Fibroblast of skin of left biceps (primary cell): ENCODE measurements at places on chromosomes 2 and 18.

DNA sequence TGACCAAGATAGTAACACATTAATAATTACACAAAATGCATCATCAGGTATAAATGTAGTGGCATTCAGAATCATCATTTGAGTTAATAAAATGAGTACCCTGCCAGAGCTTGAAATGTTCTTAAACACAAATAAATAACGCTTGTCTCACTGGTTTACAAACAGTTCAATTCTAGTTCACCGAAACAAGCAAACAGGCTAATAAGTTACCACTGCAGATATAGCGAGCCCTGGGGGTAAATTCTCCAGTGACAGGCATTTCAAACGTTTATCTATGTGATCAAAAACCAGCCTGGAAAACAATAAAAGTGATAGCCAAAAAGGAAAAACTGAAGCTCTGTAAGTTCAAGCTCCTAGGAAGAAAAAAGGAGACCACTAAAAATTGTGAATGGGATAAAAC, 152.6 kb downstream of the THADA start:
- DNase-seq: no peak

- no peak for DNase-seq
These were observed 110.1 kb downstream of the GALR1 start for GRCh38 chr18:77359561-77360314.

GRCh38 chr2:118061135-118061955, 26.9 kb upstream of the INSIG2 start:
- DNase-seq: peak; percentile 54

DNA sequence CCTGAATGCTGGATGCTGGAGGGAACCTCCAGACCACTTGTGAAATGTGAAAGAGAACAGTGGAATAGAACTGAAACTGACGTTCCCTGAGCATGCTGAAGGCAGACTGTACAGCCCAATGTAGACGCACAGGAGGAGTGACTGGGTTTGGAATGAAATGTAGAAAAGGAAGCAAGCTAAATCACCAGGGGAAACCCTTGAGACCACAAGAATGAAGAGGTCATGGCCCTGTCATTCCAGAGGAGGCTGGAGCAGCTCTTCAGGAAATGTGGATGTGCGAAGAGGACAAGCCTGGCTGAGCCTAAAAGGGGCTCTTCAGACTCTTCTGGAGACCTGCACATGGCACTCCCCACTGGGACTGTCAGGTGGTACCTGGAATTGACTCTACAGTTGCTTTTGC, 118.5 kb upstream of the ALPP start:
- DNase-seq: peak; percentile 57

DNA sequence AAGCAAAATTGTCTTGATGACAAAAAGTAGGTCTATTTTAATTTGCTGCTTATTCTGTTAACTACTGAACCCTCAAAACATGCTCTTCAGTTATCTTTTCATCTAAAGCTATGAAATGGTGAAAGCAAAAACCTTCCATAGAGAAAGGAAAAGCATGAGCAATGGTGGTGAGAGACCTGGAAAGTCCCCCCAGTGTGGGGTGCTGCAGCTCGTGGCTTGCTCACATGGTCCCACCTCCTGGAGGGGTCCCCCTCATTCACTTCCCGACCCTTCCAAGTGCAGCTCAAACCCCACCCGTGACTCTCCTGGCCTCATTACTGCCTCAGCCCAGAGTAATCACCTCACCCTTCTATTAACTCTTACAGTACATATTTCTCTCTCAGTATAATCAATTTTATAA, 301.8 kb upstream of the HNRNPA3 start:
- DNase-seq: no peak

DNA sequence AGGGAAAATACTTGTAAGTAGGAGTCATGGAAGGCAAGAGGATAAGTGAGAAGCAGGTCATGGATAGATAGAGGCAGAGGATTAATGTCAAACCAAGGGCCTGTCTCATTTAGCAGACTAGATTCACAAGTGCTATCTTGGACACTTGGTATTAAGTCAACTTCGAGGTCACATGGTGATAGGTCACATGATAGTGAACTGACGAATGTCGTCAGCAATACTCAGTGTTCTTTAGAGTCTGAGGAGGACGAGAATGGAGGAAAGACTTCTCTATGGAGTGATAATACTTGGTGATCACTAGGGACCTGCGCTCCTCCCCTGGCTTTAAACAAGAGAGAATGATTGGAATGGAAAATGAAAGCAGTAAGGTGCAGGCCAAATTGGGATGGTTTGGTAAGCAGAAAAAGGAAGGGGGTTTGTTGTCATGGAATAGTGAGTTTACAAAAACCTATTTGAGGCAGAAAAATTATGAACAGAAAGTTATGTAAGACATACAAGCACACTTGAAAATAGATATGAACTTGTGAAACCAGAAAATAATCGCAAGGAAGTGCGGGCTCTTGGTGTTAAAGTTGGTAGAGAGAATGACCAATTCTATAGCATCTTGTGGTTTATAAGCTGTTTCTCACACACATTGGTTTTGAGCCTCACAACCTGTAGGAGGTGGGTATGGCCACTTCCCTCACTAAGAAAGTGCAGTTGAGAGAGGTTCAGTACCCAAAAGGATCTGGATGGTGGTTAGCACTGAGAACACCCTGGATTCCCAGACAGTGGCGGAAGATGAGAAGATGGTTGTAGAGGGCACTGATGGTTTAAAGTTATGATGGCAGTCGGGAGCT, 141.5 kb downstream of the WDSUB1 start:
- no peak for DNase-seq

DNA sequence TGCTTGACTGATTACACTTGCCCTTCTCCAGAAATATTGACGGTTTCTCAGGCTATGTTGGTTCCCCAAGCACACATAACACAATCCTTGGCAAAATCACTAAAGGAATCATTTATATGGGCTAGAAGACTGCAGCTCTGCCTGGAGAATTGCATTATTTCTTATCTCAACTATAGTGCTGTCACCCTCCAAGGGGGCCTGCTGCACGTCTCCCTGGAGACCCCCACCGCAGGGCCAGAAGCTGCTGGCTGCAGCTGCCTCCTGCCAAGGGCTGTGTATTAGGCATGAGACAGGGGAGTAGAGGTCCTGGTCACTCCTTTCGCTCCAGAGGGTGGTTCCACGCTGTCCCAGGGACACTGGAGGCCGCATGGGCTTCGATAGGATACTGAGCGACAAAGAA, 76.6 kb downstream of the LRRC30 start:
- no peak for DNase-seq

GRCh38 chr2:228628682-228629081, 447.2 kb upstream of the SPHKAP start:
- no peak for DNase-seq

DNA sequence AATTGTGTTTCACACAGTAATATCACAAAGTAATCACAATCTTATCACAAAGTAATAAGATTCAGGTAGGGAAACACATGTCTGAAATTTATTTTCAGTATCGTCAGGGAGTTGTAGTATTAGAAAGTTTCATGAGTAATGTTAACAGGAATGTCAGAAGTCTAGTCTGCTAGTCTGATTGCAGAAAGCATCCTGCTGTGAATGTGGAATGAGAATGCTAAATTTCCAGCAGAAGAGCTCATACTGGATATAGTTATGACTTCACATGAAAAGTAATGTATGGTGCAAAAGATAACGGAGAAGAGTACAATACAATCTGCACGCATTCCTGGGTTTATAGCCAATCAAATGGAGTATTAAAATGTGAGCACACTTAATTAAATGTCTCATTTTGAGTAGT, 494.7 kb upstream of the SETBP1 start:
- peak; percentile 11 for DNase-seq

DNA sequence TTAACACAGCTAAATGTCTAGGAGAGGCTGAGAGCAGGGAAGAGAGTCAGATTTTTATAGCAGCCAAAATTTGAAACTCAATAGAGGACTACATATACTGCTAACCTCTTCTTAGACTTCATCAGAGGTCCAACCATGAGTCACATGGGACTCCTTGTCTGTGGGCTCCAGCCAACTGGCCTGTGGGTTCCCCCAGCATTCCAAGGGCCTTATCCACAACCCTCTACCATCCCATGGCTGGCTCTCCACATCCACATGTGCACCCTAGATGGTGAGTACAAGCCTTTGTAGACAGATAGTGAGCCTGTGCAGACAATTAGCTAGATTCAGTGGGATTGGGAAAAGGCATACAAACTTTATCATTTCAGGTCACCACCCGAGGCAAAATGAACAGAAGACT, 901.9 kb upstream of the ZEB2 start:
- DNase-seq: no peak

DNA sequence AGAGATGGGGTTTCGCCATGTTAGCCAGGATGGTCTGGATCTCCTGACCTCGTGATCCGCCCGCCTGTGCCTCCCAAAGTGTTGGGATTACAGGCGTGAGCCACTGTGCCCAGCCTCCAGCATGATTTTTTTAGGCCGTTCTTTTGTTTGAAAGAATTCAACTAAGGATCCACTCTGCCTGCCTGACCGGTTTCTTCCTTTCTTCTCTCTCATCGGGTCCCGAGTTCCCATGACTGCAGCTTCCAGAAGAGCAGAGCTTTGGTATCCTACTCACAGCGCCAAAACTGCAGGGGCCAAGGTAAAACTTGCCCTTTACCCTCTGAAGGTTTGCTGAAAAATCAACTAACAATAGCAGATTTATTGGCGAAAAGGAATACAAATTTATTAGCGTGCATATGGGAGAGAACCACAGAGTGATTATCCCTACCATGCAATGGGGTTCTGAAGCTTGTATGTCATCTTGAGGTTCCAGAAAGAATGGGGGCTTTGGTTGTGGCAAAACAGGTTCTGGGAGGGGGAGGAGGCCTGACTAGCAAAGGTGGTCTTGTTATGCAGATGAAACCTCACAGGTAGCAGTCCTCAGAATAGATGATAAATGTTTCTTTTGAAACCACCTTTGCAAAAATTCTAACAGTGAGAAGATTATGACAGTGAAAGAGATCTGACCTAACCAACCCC, 87.0 kb upstream of the MSH6 start:
- no peak for DNase-seq
